ENCODE measurements at places on chromosomes 5 and 9.

DNA sequence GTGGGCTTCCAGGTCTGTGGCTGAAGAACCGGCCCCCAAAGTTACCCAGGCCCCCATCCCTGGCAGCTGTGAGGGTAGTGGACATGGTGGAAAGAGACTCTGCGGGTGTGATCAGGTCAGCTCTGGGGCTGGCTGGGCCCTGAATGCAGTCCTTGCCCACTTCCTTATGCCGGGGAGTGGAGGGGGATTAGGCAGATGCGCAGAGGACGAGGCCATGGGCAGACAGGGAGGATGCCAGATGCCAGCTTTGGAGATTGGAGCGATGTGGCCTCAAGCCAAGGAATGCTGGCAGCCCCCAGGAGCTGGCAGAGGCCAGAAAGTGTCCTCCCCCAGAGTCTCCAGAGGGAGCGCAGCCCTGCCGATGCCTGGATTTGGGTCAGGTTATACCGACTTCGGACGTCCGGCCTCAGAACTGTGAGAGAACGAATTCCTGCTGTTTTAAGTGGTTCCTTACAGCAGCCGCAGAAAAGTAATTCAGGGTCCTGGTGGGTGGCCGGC lies 69.8 kb downstream of the ADAMTS2 start:
- DNase-seq = no peak

DNA sequence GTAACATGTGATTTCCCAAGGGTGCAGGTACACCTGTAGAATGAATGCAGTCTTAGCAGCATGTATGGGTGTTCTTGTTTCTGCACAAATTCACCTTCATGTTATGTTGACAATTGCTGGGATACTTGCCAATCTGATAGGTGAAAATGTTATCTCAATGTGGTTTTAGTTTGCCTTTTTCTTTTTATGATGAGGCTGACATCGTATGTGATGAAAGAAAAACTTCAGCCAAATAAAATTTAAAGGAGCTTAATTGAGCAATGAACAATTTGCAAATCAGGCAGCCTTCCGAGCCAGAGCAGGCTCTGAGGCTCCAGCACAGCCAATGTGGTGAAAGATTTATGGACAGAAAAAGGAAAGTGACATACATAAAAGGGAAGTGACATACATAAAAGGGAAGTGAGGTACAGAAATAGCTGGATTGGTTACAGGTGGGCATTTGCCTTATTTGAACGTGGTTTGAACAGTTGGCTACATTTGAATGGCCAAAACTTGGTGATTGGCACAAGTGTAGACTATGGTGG lies 10.5 kb downstream of the TAL2 start:
- no peak for DNase-seq

GRCh38 chr5:112784726-112785125 lies 47.0 kb downstream of the APC start:
- DNase-seq = no peak

GRCh38 chr9:109973336-109973735 lies 193.3 kb downstream of the PALM2AKAP2 start:
- DNase-seq = no peak

DNA sequence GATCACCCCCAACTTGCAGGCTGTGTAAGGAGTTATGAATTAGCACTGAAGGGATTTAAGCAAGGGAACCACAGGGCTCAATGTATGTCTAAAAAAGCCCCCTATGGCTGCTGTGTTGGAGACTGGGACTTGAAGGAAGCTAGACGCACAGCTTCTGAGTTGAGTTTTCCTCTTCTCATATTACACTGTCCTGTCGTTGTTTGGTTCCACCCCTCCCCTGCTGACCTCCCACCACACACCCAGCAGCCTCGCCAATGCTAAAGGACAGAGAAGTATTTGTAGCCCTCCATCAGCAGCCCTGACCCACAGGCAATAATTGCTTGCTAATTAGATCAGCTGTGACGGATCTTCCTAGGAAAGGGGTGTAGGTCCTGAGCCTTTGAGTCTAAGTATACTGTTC lies 15.1 kb upstream of the CARTPT start:
- no peak for DNase-seq

- DNase-seq = no peak
Observed at GRCh38 chr5:33829430-33829829, 62.4 kb downstream of the ADAMTS12 start.

- DNase-seq = no peak
Observed at GRCh38 chr5:179816796-179817469, 3.8 kb upstream of the SQSTM1 start.

All from CD4-positive, alpha-beta memory T cell (primary cell).